ENCODE measurements at places on chromosomes 5 and 9.

- peak; percentile 85 for DNase-seq
These were observed 18.0 kb upstream of the PRR16 start for GRCh38 chr5:120446068-120446492.

GRCh38 chr5:24167806-24168205 lies 477.0 kb downstream of the CDH10 start:
- no peak for DNase-seq

DNA sequence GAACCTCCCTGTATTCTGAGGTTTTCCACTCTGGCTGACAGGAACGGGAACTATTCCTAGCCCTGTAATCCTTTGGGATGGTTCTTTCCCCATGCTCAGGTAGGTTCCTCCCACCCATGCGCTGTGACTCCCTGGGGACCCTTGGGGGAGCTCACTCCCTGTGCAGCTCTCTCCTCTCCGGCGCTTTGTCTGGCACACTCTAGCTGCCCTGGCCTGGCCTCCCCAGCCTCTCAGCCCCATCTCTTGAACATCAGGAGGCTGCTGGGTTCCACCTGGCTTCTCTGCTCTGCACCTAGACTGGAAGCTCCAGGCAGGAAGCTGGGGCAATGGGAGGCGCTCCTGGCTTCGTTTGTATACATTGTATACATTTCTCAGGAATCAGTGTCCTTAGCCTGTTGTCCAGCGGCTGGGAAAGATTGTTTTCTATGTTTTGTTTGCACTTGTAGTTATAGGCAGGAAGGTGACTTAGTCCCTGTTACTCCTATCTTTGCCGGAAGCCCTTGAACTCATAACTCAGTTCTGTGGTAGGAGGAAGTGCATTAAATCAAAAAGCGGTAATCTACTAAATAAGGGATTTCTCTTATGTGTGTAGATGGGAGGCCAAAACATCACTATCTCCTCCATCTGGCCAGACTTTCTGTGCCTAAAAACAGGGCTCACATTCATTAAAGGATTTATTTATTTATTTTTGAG lies 20.4 kb downstream of the SLC25A25 start:
- no peak for DNase-seq

DNA sequence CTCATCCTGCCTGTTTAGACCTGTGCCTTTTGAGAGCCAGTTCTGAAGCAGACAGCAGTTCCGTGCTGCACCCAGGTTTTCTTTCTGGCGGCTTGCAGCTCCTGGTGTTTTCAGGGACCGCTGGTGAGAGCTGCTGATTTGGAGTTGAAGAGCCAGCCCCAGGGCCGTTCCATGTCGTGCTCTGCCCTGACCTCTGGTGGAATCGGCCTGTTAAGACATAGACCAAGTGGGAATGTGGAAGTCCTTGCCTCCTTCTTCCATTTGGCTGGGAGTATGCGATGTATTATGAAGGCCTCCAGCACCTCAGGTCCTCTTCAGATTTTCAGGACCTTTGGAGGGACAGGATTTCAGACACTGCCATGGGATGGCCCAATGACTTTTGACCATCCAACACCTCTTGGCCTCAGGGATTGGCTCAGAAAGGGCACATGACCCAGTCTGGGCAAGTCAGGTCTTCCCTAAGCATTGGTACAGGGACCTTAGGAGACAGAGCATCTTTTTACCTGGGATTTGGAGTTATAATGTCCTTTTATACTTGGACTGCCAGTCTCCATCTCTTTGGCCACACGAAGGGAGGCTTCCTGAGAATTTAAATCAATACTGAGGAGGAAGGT lies 136.1 kb upstream of the CLINT1 start:
- no peak for DNase-seq

- DNase-seq = no peak
These were observed 111.8 kb downstream of the ACTL7B start for GRCh38 chr9:108743901-108744371.

- no peak for DNase-seq
These were observed 5.8 kb downstream of the ANXA6 start for GRCh38 chr5:151151793-151152192.

- no peak for DNase-seq
These were observed 395.1 kb upstream of the RPS23 start for GRCh38 chr5:82673057-82673809.

DNA sequence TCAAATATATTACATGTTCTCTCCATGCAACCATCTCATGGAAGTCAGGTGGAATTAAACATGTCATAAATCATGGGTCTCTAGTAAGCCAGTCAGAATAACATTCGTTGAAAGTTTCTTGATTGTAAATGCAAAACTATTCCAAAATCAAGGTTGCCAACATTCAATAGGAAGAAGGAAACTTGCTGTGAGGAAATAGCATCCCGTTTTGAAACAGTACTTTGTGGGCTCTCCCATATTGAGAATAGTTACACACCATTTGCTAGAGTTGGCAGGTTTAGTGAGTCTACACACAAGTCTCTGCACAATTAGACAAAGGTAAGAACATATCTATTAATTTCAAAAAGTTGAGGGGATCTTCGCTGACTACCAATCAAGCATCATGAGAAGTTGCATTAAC lies 338.5 kb downstream of the GLIS3 start:
- DNase-seq = no peak

DNA sequence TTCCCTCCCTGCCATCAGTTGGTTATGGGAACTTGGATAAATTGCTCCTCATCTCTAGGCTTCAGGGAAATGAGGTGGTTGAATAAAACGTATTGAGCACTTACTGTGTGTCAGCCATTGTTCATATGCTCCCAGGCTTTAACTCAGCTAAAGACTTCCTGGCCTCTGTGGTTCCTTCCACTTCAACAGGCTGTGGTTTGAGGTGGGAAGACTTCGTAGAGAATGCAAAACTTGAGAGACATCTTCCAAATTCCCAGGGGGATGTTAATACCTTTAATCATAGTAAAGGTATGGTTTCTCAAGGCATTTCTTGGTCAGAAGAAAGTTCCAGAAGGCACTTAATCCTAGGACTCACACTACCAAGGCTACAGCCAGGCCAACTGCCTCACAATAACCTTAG lies 1.5 kb upstream of the GPX3 start:
- DNase-seq = no peak

- DNase-seq = peak; percentile 7
These were observed 38.0 kb upstream of the TCERG1 start for GRCh38 chr5:146409054-146409671.

DNA sequence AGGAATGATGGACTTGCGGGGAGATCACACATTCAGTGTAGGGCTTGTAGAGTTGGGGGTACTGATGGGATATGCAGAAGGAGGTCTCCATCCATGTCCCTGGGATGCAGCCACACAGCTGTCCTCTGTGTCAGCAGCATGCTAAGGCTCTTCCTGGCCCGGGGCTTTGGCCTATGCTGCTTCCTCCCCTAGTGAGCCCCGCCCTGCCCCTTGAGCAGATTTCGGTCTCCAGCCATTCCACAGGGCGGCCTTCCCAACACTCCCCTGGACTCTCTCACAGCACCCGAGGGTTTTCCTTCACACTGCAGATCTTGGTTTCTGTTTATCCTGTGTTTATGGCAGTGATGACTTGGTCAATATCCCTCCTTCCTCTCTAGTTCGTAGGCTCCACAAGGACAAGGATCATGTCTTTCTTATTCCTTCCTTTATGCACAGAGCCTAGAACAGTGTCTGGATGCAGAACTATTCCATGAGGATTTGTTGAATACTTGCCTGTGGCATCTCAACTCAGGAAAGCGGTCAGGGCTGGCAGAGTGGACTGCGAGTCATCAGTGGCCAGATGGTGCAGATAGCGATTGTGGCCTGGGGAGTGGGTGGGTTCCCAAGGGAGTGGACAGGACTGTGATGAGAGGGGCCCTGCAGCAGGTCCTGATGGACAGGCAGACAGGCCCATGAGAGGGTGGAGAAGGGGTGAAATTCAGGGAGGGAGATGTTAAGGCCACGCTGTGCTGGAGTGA lies 114.2 kb downstream of the RGS3 start:
- no peak for DNase-seq

- no peak for DNase-seq
These were observed 247.5 kb upstream of the TMEM161B start for GRCh38 chr5:88515881-88516819.
